T-helper 9 cell (primary cell): ENCODE measurements at places on chromosomes 13 and 19.

DNA sequence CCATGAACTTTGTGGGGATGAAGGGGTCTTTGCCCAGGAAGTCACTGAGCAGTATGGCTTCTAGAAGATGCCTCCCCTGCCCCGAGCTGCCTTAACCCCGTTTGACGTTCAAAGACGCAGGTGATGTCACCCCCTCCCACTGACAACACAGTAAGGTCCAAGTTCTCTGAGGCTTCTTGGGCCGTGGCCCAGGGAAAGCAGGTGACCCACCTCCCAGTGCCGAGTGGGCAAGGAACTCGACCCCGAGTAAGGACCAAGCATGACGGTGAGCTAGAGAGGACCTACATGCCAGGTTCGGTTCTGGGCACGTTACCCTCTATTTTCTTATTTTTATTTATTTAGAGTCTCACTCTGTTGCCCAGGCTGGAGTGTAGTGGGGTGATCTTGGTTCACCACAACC lies 81.3 kb downstream of the SLC6A16 start:
- no peak for DNase-seq

DNA sequence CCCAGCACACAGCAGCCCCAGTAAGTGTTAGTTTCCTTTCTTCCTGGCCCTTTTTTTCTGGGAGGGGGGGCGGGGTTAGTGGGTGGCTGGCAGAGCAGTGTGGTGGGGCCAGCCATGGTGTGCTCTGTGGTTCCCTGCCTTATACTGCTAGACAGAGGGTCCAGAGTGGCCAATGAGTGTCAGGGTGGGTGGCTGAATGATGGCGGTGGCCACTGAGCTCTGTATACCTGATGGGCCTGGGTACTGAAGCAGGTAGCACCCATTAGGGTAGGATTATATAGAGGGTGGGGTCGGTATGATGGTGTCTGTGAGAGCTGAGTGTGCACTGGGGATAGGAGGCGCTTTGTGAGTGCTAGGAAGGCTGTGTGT lies 13.8 kb downstream of the CIC start:
- DNase-seq = no peak

DNA sequence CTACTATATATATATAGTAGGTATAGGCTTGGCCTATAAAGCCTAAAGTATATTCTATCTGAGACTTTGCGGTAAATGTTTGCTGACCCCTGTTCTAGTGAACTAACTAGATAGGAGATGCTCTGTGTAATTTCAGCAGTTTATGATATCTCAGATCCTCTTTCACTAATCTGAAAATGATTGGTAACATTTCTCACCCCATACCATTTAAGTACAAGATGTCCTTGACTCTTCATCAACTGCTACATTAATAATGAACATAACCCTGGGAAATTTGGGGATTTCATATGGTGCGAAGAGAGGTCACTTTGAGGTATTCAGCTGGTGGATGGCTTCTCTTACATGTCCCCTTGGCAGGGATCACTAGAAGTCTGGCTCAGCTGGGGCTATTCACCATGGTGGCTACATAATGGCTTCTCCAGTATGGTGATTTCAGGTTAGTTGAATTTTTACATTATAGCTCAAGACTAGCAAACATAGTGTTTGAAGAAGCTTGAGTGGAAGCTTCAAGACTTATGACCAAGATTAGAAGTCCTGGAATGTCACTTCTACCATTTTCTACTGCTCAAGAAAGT lies 103.6 kb upstream of the MYCBP2 start:
- DNase-seq = no peak

DNA sequence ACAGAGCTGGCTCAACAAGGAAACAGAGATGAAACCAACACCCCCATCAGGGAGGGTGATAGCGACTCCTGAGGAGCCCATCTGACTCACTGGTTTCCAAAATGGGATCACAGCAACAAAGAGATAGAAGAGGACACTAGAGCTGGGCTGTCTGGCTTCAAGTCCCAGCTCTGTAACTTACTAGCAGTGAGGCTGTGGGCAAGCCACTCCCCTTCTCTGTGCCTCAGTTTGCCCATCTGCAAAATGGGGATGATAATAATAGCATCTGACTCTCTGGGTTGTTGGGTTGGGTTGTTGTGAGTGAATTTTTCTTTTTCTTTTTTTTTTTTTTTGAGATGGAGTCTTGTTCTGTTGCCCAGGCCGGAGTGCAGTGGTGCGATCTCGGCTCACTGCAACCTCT lies 14.3 kb downstream of the IGSF23 start:
- no peak for DNase-seq

GRCh38 chr13:71727662-71728061 lies 139.3 kb downstream of the DACH1 start:
- DNase-seq = no peak
